ENCODE measurements at places on chromosomes 2 and 18. TPM values are rescaled to one million over a fixed set of nuclear protein-coding genes. Genes with fewer than 3 reads are reported as not detected.

DNA sequence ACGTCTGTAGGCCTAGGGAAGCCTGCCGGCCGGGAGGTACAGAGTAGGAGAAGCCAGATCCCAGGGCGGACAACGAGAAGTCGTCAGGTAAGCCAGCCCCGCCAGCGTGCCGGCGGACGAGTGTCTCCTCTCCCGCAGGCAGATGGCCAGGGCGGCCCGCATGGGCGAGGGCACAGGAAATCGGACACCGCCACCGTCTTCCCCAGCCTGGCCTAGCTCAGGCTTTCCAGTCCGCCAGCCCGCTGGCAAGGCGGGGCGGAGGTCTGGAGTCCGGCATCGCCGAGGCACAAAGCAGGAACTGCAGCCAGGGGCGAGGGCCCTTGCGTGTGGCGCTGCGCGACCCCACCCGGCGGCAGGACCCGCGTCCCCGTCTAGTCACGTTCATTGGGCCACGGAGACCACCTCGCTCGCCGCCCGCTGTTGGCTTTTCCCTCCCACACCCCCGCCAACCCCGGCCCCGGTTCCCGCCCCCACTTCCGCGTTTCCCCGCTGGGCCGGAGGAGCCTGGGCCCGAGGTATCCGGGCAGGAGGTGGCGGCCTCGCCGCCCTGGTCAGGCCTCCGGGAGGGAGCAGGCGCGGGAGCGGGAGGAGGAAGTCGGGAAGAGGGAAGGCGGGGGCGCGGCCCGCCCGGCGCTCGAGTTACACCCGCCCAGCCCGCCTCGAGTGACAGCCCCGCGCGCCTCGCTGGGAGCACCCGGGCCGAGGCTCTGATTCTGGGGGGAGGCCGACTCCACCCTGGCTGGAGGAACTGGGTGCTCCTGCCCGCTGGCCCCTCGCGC lies at the start of gene GPD2:
Gene GPD2 (plus strand): TSS at position 662 of the 779 bp plus-strand sequence. CDS start 39,727 bp downstream, outside the sequence.
- peak; percentile 91 for DNase-seq
- peak within 1 kb of the TSS; percentile 98 for H3K27ac ChIP-seq
- peak within 1 kb of the TSS; percentile 63 for H3K4me3 ChIP-seq
- H3K4me1 ChIP-seq = no peaks in the 10 kb centered on the region
- no peaks in the 10 kb centered on the region for H3K36me3 ChIP-seq

The CYS1 gene
- total RNA-seq = 2.5 TPM

DNA sequence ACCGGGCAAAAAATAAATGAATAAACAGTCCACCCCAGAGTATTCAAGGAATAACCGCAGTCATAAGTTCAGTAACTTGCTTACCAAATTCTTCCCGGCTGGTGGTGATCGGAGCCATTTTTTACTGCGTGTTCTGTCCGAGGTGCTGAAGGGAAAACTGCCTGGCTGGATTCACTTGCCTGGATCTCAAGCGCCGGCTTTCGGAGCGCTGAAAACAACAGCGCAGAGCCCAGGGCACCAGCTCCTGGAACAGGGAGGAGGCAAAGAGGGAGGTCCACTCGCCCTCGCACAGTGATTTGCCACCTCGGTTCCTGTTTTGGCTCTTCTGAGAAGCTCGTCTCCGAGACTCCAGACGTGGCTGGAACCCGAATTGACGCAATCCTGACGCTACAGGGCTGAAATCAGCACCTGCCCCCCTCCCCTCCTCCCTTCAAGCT lies at the start of gene SYT4:
Gene SYT4 (minus strand): TSS at position 327 of the 437 bp plus-strand sequence. CDS start 209 bp downstream, at position 118.
- H3K27ac ChIP-seq = no peak within 1 kb of the TSS
- H3K36me3 ChIP-seq = no peaks in the 10 kb centered on the region
- no peak within 1 kb of the TSS for H3K4me3 ChIP-seq
- H3K27me3 ChIP-seq = no peaks in the 10 kb centered on the region

DNA sequence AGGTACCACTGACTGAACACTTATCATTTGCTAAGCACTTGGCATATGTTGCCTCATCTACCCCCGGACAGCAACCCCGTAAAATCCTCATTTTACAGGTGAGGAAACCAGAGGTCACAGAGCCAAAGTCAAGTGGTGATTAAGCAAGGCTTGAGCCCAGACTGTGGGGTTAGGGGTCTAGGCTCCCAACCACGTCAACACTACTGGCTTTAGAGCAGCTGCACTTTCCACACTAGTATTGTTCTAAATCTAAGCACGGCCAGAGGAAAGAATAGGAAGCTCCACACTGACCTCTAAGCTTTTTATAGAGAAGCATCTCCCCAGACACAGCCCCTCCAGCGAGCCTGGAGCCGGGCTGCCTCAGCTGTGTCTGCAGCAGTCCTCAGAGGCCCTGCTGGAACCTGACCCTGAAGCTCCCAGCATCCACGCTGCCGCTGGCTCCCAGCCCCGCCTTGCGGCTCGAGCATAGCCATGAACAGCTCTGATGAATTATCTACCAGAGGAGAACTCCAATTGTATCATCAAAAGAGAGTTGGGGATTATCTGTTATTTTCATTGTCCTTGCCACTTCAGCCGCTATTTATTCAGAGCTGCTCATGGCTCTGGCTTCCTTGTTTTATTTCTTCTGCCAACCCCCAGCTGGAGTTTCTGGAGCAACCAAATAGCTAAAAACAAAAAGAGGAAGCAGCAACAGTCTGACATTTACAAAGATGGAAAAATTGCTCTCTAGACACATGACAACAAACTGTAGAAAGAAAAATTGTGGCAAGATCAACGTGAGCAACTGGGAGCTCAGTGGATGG lies 62.2 kb upstream of the RTN4 start:
- peak; percentile 65 for DNase-seq
- no peaks in the 10 kb centered on the region for H3K36me3 ChIP-seq
- no peaks in the 10 kb centered on the region for H3K27me3 ChIP-seq

GRCh38 chr2:31151501-31151900 lies 13.3 kb upstream of the GALNT14 start:
- no peaks in the 10 kb centered on the region for H3K36me3 ChIP-seq
- no peak overlapping the region for H3K27ac ChIP-seq
- H3K4me1 ChIP-seq = no peaks in the 10 kb centered on the region
- DNase-seq = no peak
- H3K27me3 ChIP-seq = no peaks in the 10 kb centered on the region
- no peak overlapping the region for H3K4me3 ChIP-seq

GRCh38 chr2:182499706-182500470 lies 73.1 kb upstream of the PDE1A start:
- H3K4me3 ChIP-seq = no peak overlapping the region
- no peaks in the 10 kb centered on the region for H3K27me3 ChIP-seq
- DNase-seq = no peak
- no peaks in the 10 kb centered on the region for H3K4me1 ChIP-seq
- H3K36me3 ChIP-seq = no peaks in the 10 kb centered on the region
- no peak overlapping the region for H3K27ac ChIP-seq

The KCTD1 gene
- total RNA-seq = 13.3 TPM

GRCh38 chr2:31401580-31401979 lies 13.0 kb downstream of the XDH start:
- H3K27me3 ChIP-seq = no peaks in the 10 kb centered on the region
- H3K4me3 ChIP-seq = no peak overlapping the region
- no peaks in the 10 kb centered on the region for H3K36me3 ChIP-seq
- no peaks in the 10 kb centered on the region for H3K4me1 ChIP-seq
- DNase-seq = no peak

- no peaks in the 10 kb centered on the region for H3K4me1 ChIP-seq
- peaks cover 46% of the 10 kb centered on the region for H3K36me3 ChIP-seq
- no peak overlapping the region for H3K27ac ChIP-seq
Measured at GRCh38 chr2:86487062-86487461, 45.9 kb downstream of the KDM3A start.

DNA sequence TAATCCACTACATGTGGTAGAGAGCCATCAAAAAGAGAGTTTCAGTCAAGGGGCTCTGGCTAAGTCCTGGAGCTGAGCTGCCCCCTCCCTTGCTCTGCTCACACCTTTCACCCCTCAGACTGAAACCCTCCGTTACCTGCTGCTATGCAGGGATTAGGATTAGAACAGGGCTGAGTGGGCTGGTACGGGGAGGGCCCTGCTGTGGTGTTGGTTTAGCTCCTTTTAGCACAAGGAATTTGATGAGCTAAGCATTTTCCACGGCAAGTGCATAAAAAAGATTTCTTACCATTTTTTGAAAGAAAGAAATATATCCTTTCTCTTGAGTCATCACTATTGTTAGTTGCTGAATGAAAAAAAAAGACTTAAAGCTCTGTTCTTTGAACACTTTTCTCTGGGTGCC lies 46.3 kb downstream of the TCF7L1 start:
- DNase-seq = no peak
- H3K4me1 ChIP-seq = no peaks in the 10 kb centered on the region
- H3K4me3 ChIP-seq = no peak overlapping the region
- no peaks in the 10 kb centered on the region for H3K36me3 ChIP-seq

The ASPRV1 gene
- 0.82 TPM for total RNA-seq

The WNT6 gene
- 0.37 TPM for total RNA-seq

The GKN1 gene
- total RNA-seq = not detected

- H3K36me3 ChIP-seq = no peaks in the 10 kb centered on the region
- no peak for DNase-seq
- H3K4me1 ChIP-seq = peaks cover 8% of the 10 kb centered on the region
- H3K27me3 ChIP-seq = no peaks in the 10 kb centered on the region
Measured at GRCh38 chr2:159712929-159713420, 669 bp downstream of the MARCHF7 start.

- H3K4me3 ChIP-seq = no peak overlapping the region
- H3K27me3 ChIP-seq = no peaks in the 10 kb centered on the region
- DNase-seq = no peak
Measured at GRCh38 chr2:57376985-57377384, 669.6 kb upstream of the VRK2 start.

GRCh38 chr2:39150890-39151497 lies 30.1 kb upstream of the SOS1 start:
- H3K4me1 ChIP-seq = no peaks in the 10 kb centered on the region
- no peaks in the 10 kb centered on the region for H3K27me3 ChIP-seq
- H3K4me3 ChIP-seq = no peak overlapping the region
- H3K27ac ChIP-seq = no peak overlapping the region

DNA sequence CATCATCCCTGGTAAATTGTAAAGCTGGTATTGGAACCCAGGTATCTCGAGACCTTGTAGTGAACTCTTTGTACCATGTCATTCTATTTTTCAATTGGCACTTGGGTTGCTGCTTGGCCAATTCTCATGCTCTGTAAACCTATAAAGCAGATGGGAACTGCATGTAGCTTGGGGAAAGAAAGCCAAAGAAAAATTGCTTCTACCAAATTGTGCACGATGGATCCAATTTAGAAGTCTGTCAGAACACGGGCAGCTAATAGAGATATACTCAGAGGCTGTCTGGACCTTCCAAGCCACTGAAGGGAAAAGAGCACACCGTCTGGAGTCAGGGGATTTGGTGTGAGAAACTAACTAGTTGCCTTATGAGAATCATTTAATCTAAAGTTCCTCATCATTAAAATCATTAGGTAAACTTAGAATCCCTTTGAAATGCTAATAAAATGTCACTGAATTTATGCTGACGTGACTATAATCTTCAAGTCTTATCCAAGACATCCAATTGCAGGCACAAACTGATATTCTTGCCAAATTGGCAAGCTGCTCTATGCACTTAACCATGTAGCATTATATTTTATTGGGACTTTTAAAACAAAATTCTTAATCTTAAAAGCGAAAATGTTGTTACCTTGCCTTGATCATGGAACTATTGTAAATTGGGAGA lies 206.8 kb downstream of the DCC start:
- no peak overlapping the region for H3K27ac ChIP-seq
- no peak for DNase-seq
- H3K4me3 ChIP-seq = no peak overlapping the region
- H3K4me1 ChIP-seq = no peaks in the 10 kb centered on the region

- H3K36me3 ChIP-seq = no peaks in the 10 kb centered on the region
- H3K27ac ChIP-seq = no peak overlapping the region
Measured at GRCh38 chr2:233148354-233148753, 88.2 kb downstream of the INPP5D start.

DNA sequence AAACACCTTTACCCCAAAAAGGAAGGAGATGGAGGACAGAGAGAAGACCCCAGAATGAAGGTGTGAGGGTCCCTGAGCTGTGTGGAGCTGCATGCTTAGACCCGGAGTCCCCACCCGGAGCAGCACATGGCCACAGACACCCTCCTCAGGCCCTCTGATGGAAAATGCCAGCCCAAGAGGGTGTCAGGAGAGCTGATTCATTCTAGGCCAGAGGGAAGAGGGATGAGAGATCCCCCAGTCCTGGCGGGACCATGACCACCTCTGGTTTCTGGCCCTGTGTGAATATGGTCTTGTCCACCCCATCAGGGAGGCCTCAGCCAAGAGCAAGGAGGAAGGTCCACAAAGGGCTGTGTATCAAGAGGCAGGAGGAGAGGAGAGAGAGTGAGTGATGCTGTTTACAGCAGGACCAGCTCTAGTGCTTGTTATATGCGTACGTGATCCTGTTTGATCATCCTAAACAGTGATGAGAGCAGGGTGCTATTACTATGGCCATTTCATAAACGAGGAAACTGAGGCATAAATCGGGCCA lies 186.6 kb upstream of the HAAO start:
- peaks cover 6% of the 10 kb centered on the region for H3K4me1 ChIP-seq
- H3K27ac ChIP-seq = peak overlapping the region; percentile 46
- DNase-seq = no peak

The E2F6 gene
- 6.6 TPM for total RNA-seq

The TTN gene
- 0.99 TPM for total RNA-seq
